ENCODE measurements at places on chromosomes 3 and 15. TPM values are rescaled to one million over a fixed set of nuclear protein-coding genes. Genes with fewer than 3 reads are reported as not detected.

DNA sequence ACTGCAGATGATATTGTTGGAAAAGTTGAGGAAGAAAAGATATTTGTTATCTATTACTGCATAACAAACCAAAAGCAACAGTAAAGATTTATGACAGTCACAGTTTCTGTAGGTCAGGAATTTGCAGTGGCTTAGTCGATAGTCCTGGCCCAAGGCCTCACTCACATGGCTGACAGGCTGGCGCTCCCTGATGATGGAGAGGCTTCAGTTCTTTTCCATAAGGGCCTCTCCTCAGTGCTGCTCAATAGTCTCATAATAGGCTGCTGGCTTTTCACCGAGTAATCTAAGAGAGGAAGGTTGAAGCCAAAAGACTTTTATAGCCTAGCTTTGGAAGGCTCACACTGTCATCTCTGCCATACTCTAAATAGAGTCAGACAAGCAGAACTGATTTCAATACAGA, 17.7 kb downstream of the IREB2 start:
- peak; percentile 91 for DNase-seq

DNA sequence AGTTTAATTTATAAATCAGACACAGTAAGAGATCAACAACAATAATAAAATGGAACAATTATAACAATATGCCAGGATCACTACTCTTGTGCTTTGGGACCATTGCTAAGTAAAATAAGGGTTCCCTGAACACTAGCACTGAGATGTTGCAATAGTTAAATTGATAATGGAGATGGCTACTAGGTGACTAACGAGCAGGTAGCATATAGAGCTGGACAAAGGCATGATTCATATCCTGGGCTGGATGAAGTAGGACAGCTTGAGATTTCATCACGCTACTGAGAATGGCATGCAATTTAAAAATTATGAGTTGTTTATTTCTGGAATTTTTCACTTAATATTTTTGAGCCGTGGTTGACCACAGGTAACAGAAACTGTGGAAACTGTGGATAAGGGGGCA, 20.7 kb upstream of the MYZAP start:
- no peak for DNase-seq

- no peak for DNase-seq
Observed at GRCh38 chr3:182812123-182812522, 18.8 kb downstream of the ATP11B start.

DNA sequence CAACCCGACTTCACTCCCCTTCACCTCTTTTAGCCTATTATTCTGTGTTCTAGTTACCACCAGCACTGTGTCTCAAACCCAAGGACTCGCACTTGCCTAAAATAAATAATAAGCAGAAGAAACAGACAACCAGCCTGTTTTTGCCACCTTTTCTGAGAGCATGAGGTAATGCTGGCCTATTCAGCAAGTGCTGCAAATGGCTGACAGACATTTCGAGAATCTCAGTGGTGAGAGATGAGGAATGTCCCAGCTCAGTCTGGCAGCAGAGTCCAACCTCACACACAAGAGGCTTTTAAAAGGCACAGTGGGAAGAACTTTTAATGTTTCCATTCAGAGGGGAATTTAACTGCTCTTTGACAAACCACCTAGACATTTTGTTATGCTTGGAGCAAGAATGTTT, 143.3 kb upstream of the GMNC start:
- no peak for DNase-seq

GRCh38 chr15:91603384-91604080, 250.0 kb upstream of the SLCO3A1 start:
- no peak for DNase-seq

DNA sequence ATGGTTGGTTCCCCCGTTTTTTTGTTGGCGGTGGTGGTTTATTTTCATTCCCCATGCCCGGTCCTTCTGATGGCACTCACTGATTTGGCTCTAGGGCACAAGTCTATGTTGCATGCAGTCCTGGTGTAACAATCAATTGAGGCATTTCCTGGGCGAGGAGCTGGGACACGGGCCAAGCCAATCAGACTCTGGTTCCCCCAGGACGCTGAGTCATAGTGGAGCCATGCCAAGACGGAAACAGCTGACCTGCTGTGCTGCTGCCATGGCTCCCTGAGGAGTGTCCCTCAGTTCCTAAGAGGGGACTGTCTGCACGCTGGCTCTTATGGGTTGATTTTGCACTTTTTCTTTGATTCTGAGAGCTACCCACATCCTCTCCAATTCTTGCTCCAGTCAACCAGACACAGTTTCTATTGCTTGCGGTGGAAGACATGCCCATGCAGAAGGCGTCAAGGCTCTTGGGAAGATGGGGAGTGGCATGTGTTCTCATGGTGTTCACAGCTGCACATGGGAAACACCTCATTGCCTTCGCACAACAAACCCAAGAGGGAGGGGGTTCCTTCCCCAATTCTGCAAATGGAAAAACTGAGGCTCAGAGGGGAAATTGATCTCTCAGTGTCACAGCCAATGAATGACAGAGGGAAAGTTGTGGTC, 28.3 kb upstream of the ALDH1L1 start:
- DNase-seq = peak; percentile 51

Gene IL5RA
- 0.04 TPM for total RNA-seq

Gene CEP19
- 1.8 TPM for total RNA-seq

Gene TERB2
- not detected for total RNA-seq

Gene FBXL2
- 8.9 TPM for total RNA-seq

Gene AHSG
- 0.75 TPM for total RNA-seq

Gene TEX264
- total RNA-seq = 25.4 TPM

Gene ZPLD1
- under 0.01 TPM for total RNA-seq
